ENCODE measurements at places on chromosomes 16 and 17.

GRCh38 chr16:30054959-30055553 lies 10.5 kb upstream of the ALDOA start:
- peak; percentile 62 for DNase-seq

GRCh38 chr17:32350666-32351418 lies 885 bp downstream of the ZNF207 start:
- peak; percentile 54 for DNase-seq

DNA sequence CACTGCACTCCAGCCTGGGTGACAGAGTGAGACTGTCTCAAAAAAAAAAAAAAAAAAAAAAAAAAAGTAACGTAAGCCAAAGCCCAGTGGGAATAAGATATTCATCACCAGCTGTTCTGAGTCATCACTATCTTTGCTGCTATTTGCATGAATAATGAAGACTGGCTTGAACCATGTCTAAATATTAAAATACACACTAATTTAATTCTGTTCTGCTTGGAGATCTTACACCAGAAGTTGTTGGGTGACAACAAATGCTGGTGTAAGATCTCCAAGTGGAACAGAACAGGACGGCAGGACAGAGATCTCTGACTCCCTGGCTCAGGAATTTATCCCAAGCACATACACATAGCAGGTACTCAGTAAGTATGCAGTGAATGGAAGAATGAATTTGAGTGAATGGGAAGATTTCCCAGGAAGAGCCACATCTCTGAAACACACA lies 19.6 kb downstream of the DNAH17 start:
- no peak for DNase-seq

DNA sequence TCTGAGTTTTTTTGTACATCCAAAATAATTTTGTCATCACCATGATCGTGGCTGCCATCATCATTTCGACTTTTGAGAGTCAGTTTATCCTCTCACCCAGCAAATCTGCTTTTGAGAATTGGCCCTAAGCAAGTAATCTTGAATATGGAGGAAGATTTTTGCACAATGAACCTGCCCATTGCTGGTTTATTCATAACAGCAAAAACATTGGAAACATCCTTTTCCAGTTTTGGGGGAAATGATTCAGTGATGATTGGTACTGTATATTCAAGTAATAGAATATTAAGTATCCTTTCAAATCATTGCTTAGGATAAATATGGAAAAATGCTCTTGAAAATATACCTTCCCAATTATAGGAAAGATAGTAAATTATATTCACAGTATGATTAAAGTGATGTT lies 53.1 kb downstream of the PRKCA start:
- DNase-seq: no peak
